Mammary microvascular endothelial cell (primary cell): ENCODE measurements at places on chromosomes 11 and 22. TPM values are rescaled to one million over a fixed set of nuclear protein-coding genes. Genes with fewer than 3 reads are reported as not detected.

RCN1 gene
- total RNA-seq = 286 and 307 TPM in 2 replicates

GNG3 gene
- total RNA-seq = not detected in 2 replicates

POU2AF1 gene
- not detected in 2 replicates for total RNA-seq

TSPAN32 gene
- not detected in 2 replicates for total RNA-seq

PCNX3 gene
- 40.7 and 41.1 TPM in 2 replicates for total RNA-seq

CARD10 gene
- total RNA-seq = 35.2 and 36.6 TPM in 2 replicates
